Activated naive CD4-positive, alpha-beta T cell treated with anti-CD3 and anti-CD28 coated beads, Interleukin-2, amount 50 U/mL, for 72 hours (primary cell): ENCODE measurements at places on chromosomes 11 and 22. TPM values are rescaled to one million over a fixed set of nuclear protein-coding genes. Genes with fewer than 3 reads are reported as not detected.

GRCh38 chr22:44405661-44406060 lies 92.4 kb downstream of the RTL6 start:
- DNase-seq = no peak

DNA sequence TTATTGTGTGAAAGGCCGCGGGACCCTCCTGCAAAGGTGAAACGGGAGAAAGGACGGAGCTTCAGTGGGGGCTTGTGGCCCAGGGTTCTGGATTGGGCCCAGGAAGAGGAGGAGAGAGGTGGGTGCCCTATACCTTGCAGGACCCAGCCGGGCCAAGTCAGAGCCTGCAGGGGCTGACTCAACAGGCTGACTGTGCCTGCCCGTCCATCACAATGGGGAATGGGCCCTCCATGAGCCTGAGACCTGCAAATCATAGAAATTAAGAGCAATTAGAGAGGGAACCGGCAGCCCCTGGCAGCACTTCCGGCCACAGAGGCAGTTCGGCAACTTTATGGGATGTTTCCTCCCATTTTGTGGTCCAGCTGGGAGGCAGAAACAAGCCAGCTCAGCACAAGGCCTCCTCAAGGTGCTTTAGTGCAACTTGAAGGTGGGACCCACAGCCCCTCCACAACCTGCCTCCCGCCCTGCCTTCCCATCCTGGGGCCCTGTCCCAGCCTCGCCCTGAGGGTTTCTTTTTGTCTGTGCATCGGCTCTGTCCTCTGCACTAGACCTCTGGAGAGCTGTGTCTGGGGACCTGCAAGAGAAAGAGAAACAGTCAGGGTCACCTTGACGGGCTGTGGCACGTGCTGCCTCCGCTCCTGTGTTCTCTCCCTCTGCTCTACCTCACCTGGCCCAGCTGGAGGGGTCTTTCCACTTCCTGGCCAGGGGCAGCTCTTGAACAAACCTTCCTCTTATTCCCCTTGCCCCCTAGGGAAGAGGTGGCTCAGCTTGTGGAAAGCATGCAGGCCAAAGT lies 19.1 kb upstream of the NECTIN1 start:
- DNase-seq = no peak

GRCh38 chr11:74948546-74948897 lies 369 bp downstream of the XRRA1 start:
- no peak for DNase-seq

IRAG1 gene
- total RNA-seq = not detected

GRCh38 chr22:17806437-17806836 lies 32.2 kb upstream of the BID start:
- no peak for DNase-seq

BTG4 gene
- total RNA-seq = not detected

DNA sequence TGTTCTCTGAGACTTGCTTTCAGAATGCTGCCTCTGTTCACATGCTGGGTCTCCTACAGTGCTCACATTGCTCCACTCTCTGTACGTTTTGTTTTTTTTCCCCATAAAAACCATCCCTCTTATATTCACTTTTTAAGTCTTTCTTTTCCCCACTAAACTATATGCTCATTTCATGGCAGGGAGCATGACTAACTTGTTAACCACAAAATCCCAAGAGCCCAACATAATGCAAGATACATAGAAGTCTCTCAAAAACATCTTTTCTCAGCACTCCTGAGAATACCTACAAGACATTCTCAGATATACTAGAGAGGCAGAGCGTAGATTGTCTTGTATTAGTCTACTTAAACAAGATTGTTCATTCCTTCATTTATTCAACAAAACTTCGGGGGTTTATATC lies 73.3 kb downstream of the FAM76B start:
- DNase-seq = no peak

DNA sequence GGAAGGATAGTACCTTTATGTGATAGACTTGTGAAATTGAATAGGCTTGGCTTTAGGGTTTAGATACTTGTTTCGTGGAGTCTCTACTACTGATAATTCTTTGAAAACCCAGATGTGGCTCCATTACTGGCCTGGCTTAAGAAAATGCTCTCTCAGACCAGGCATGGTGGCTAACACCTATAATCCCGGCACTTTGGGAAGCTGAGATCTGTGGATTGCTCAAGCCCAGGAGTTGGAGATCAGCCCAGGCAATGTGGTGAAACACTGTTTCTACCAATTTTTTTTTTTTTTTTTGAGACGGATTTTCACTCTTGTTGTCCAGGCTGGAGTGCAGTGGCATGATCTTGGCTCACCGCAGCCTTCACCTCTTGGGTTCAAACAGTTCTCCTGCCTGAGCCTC lies 40.9 kb downstream of the ATG13 start:
- DNase-seq = no peak

- DNase-seq = no peak
Observed at GRCh38 chr11:11709447-11710239, 87.8 kb upstream of the GALNT18 start.

C1QTNF4 gene
- total RNA-seq = 1.2 TPM

DNA sequence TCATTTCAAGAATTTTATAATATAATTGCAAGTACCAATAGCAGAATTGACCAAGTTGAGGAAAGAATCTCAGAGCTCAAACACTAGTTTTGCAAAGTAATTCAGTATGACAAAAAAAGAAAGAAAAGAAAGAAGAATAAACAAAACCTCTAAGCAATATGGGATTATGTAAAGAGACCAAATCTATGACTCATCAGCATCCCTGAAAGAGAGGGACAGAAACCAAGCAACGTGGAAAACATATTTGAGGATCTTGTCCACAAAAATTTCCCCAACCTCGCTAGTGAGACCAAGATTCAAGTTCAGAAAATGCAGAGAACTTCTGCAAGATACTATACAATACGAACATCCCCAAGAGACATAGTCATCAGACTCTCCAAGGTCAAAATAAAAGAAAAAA lies 203.7 kb upstream of the DDI1 start:
- DNase-seq = no peak

DNA sequence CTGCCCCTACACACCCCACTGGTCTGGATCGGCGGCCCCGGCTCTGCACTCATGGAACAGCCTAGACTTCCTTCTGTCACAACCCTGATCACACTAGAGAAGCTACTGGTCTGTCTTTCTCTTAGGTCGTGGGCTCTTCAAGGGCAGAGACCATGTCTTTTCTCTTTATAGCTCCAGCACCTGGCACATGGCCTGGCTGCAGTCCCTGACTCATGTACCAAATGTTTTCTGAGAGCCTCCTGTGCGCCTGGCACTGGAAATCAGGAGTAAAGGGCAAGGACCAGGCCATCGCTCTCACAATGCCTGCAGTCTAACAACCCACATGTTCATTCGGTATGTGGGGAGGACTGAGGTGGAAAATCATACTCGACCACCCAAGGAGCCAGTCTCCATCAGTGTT lies 7.5 kb downstream of the ASCC2 start:
- DNase-seq = no peak

- DNase-seq = no peak
Observed at GRCh38 chr22:37560608-37561211, 430 bp downstream of the CDC42EP1 start.

CEND1 gene
- total RNA-seq = not detected

- no peak for DNase-seq
Observed at GRCh38 chr11:74683941-74684481, 47.2 kb downstream of the CHRDL2 start.

DNA sequence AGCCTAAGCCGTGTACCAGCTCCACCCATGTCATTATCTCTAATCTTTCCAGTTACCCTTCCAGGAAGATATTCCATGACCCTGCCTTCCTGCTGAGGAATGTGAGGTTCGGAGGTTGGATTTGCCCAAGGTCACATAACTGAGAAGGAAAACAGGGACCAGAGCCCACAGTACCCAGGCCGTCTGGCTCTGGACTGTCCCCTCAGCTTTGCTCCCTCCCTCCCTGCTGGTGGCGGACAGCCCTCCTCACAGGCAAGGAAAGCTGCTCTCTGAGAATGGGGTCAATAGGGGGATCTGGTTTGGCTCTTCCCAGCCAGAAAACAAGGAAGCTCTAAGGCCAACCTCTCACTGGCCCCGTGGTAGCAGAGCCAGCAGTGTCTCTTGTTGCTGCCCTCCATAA lies 63.3 kb downstream of the SYN3 start:
- DNase-seq = no peak

MICAL3 gene
- total RNA-seq = 19.5 TPM

- DNase-seq = peak; percentile 75
Observed at GRCh38 chr11:108199446-108200321, 22.8 kb downstream of the NPAT start.

DNA sequence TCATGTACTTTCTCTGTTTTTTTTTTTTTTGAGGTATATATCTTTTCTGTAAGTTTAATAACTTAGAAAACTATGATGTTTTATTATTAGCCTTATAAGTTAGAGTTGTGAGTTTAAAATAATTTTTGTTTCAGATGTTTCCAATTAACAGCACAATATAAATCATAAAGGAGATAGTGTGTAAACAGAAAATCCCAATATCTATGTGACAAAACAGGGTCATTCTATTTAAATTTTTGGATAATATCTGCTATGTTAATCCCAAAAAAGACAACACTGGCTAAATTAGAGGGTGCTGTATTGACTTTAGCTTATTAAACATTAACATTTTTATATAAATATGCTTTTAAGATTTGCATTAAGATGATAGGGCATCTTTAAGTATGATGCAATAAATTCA lies 318.1 kb upstream of the CTSC start:
- DNase-seq = no peak
